ENCODE measurements at places on chromosomes 4 and X.

DNA sequence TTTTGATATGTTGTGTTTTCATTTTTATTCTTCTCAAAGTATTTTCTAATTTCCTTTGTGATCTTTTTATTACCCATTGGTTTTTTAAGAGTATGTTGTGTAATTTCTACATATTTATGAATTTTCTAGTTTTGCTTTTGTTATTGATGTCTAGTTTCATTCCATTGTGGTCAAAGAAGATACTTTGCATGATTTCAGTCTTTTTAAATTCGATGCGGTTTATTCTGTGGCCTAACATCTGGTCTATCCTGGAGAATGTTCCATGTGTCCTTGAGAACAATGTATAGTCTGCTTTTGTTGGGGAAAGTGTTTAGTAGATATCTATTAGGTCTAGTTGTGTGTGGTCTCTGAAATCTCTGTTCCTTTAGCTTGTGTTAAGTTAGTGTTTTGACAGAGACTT, 46.2 kb downstream of the PPEF1 start:
- DNase-seq, result no peak

GRCh38 chrX:42696536-42697124, 81.3 kb downstream of the PPP1R2C start:
- DNase-seq, result no peak

DNA sequence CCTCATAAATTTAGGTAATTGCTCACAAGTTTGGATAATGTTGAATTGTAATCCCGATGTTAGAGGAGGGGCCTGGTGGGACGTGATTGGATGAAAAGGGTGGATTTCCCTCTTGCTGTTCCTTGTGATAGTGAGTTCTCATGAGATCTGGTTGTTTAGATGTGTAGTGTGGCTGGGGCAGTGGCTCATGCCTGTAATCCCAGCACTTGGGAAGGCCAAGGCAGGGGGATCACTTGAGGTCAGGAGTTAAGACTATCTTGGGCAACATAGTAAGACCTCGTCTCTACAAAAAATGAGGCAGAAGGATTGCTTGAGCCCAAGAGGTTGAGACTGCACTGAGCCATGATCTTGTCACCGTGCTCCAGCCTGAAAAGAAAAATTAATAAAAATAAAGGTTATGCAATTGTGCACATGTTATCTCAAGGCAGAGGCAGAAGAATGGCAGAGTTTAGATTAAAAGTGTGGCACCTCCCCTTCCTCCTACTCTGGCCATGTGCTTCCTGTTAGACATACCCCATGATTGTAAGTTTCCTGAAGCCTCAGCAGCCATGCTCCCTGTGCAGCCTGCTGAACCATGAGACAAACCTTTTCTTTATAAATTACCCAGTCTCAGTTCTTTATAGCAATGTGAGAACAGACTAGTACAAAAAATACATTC, 36.5 kb downstream of the ERVMER34-1 start:
- no peak for DNase-seq

DNA sequence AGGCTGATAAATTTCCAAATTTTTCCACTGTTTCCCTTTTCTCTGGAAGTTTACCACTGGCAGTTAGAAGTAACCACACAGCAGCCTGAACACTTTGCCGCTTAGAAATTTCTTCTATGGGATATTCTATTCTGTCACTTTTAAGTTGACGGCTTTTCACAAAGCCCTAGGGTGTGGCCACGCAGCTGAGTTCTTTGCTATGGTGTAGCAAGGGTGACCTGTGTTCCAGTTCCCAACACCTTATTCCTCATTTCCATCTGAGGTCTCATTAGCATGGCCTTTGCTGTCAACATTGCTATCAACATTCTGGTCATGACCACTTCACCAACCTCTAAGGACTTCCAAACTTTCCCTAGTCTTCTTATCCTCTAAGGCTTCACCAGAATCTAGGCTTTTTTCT, 45.4 kb upstream of the NFKB1 start:
- no peak for DNase-seq

DNA sequence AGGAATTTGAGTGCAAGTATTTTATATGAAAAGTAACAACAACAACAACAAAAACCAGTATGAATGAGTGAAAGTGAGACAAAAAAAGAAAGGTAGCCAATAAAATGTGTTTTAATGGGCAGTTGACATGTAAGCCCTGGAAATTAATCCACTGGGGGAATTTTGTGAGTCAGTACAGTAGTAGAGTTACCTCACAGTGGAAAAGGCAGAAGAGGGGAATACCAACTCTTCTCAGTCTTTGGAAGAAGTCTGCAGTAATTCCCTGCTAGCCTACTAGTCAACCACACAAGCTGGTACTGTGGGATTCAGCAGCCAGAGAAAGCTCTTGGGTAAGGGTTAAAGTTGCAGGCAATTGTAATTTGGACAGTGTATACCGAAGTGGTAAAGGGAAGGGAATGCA, 76.3 kb upstream of the IL15 start:
- DNase-seq, result no peak

- DNase-seq, result no peak
Observed at GRCh38 chr4:27861381-27861787, 1000.7 kb downstream of the STIM2 start.

DNA sequence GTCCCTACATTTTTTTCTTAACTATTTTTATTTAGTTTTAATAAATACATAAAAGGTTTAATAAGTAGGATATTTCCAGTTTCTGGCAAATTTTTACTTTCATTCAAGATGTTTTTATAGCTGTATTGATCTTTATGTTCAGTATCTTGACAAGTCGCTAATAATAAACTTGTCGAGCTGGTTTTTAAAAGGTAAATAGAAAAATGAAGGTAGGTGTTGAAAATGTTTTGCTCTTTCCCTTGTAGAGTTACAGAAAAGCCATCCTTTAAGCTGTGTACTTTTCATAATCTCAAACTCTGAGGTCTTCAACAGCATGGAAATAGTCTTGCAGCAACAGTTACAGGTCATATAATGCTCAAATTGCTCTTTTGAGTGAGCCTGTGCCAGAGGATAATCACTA, 52.6 kb downstream of the RS1 start:
- DNase-seq, result no peak

- DNase-seq, result no peak
Observed at GRCh38 chr4:5204781-5205180, 153.5 kb downstream of the STK32B start.

DNA sequence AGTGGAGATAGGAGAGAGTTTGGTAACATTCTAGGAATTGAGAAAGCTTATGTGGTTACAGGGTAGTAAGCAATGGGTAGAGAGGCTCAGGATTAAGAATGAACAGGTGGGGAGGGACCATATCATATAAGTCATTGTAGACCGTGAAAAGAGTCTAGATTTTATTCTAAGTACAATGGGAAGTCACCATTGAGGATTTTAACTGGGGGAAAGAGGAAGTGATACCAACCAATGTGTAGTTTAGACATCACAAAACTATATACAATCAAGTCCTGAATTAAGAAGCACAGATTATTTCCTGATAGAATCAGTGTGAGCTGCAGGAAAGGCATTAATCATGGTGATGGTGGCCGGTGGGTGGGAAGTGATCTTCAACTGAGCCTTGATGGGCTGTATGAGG, 178.3 kb upstream of the ZIC3 start:
- no peak for DNase-seq

DNA sequence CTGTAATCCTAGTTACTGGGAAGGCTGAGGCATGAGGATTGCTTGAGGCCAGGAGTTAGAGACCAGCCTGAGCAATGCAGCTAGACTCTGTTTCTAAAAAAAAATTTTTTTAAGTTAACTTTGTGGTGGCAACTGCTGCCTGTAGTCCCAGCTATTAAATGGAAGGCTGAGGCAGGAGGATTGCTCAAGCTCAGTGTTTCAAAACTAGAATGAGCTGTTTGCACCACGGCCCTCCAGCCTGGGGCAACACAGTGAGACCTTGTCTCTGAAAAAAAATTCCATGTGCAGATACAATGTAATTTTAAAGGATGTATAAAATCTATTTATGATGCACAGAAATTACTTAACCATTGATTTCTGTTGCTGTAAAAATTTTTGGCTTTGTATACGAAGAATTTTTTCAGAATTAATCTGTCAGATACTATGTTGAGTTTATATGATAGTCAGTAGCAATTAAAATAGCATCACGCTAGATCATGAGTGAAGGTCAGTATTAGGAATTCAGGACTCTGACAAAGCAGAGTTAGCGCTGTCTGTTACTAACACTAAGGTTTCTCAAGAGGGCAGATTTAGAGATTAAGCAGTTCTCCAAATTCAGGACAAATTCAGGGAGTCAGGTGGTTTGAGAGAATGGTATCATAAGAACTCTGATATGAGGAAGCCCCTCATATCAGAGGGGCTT, 8.3 kb upstream of the AGA start:
- no peak for DNase-seq

- peak; percentile 54 for DNase-seq
Observed at GRCh38 chrX:49310371-49310770, 6.9 kb downstream of the GAGE10 start.

GRCh38 chr4:112637552-112637866, 566 bp downstream of the LARP7 start:
- no peak for DNase-seq

GRCh38 chr4:121462660-121463261, 81.9 kb upstream of the QRFPR start:
- no peak for DNase-seq

- DNase-seq, result no peak
Observed at GRCh38 chrX:48076343-48076742, 4.9 kb upstream of the ZNF630 start.

GRCh38 chr4:110621328-110621812, 1.5 kb downstream of the PITX2 start:
- no peak for DNase-seq

- DNase-seq, result no peak
Observed at GRCh38 chr4:70392057-70392776, 5.5 kb upstream of the OPRPN start.

DNA sequence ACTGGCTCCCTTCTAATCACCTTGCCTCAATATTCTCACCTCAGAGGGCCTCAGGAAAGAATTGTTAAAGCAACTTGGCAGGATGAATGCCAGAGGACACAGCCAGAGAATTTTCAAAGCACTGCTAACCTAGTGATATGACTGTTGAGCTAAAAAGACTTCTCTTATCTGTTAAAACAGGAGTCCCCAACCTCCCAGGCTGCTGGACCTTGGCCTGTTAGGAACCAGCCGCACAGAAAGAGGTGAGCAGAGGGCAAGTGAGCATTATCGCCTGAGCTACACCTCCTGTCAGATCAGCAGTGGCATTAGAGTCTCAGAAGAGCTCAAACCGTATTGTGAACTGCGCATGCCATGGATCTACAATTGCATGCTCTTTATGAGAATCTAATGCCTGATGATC, 1.7 kb upstream of the KCNE5 start:
- DNase-seq, result no peak

DNA sequence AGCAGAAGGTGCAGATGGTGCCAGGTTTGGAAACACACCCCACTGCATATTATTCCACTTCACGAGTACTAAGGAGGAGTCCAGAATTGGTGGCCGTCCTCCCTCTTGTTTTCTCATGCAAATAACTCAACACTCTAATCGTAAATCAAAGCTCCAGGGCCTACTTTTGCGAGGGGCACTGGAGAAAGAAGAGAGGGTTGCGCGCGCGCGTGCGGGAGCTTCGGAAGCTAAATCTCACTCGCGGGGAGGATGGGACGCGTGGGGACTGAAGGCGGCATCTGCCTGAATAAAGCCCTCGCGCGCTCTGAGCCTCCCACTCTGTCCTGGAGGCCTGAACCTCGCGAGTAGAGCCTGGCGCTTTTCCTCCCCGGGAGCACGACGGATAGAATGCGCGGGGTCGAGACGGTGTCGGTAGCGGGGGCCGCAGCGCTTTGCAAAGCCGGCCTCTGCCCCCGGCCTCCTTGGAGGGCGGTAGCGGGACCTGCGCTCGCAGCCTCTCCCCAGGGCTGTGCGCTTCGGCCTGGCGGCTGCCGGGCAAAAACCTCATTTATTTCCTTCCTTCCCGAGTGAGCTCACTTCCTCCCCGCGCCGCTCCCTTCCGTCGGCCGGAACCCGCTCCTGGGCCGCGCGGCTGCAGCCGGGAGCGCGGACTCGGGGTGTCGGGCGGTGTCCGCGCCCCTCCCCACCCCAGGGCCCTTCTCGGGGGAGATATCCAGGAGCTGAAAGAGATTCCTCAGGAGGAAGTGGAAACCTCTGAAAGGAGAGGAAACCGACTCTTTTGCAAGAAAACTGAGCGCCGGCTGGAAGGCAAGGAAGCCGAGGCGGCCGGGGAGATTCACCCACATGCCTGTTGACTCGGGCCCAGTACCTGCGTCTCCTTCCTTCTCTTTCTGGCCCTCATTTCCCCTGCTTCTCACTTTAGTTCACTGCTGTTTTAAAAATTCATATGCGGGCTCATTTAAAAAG, 20.7 kb downstream of the HAND2 start:
- peak; percentile 69 for DNase-seq

DNA sequence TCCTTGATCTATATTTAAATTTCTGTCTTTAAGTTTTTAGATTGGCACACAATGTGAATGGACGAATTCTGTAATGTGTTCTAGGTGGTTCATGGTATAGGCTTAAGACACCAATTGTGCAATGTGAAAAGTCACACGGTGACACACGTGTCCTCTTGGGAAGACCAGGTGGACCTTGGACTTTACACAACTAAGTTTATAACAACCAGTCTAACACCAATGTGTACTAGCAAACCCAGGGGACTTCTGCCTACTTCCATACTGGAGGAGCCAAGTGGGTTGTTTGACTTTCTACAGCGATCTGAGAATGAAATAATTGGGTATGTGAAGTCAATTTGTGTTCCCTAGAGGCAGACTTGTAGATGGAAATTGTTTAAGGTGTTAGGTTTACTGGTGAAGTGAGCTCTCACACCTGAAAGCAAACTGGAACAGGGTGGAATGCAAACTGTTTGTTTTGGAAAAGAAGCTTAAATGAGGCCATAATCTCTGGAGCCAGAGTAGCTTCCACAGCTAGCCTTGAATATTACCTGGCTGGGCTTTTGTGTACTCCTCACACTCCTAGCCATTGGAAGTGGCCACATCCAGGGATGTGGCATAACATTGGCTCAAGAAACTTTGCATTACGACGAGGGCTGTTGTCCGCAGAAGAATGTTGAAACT, 45.9 kb upstream of the WDR1 start:
- no peak for DNase-seq

DNA sequence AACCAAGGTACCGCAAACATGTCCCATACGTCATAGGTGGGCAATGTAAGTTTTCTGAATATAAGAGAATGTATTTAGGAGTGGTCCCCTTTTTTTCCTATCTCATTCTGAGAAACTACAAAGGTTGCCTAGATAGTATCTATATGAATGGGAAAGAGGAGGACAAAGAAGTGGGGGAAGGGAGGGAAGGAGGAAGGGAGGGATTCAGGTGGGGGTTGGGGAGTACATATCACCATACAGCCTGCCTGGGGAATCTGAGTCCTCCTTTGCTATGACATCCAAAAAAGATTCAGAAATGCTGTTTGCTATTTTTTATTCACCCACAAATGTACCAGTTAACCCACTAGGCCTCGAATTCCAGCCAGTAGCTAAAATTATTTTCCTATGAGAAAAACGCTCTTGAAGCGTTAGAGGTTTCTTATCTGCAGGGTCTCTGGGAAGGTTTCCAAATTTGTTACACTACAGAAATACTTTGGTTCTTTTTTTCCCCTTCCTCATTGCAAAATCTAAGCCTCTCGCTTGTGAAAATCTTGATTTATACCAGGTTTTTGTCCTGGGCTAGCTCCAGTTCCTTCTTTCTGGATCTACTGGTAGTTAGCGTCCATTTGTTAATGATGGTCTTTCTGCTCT, 212.9 kb downstream of the NSUN7 start:
- DNase-seq, result no peak
